ENCODE measurements at places on chromosomes 5 and 9.

GRCh38 chr5:93503598-93504067 lies 77.4 kb downstream of the NR2F1-AS1 start:
- no peak overlapping the region for H3K4me3 ChIP-seq
- no peaks in the 10 kb centered on the region for H3K36me3 ChIP-seq
- DNase-seq = no peak

- H3K4me3 ChIP-seq = no peak overlapping the region
- no peak overlapping the region for H3K27ac ChIP-seq
- no peaks in the 10 kb centered on the region for H3K27me3 ChIP-seq
- no peaks in the 10 kb centered on the region for H3K4me1 ChIP-seq
- no peaks in the 10 kb centered on the region for H3K36me3 ChIP-seq
- no peak for DNase-seq
These were observed 245.8 kb downstream of the CRB2 start for GRCh38 chr9:123601828-123602227.

DNA sequence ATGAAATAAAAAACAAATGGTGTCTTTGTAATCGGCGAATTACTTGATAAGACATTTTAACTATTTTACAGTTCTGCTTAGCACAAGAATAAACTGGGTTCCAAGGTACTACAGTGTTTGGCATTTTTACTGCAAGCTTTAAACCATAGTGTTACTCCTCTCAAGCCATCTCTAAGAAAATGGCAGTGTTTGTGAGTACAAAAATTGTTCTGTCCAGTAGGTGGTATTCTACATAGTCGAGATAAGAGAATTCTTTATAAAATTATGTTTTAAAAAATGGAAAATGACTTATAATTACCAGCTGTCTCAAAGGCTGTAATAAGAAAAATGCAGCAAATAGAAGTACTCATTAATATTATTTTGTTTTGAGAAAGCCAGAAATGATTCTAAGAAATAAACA lies 3.2 kb downstream of the SMIM15 start:
- H3K4me3 ChIP-seq = no peak overlapping the region
- no peaks in the 10 kb centered on the region for H3K36me3 ChIP-seq
- H3K4me1 ChIP-seq = peaks cover 39% of the 10 kb centered on the region
- no peak for DNase-seq
- H3K27ac ChIP-seq = no peak overlapping the region

DNA sequence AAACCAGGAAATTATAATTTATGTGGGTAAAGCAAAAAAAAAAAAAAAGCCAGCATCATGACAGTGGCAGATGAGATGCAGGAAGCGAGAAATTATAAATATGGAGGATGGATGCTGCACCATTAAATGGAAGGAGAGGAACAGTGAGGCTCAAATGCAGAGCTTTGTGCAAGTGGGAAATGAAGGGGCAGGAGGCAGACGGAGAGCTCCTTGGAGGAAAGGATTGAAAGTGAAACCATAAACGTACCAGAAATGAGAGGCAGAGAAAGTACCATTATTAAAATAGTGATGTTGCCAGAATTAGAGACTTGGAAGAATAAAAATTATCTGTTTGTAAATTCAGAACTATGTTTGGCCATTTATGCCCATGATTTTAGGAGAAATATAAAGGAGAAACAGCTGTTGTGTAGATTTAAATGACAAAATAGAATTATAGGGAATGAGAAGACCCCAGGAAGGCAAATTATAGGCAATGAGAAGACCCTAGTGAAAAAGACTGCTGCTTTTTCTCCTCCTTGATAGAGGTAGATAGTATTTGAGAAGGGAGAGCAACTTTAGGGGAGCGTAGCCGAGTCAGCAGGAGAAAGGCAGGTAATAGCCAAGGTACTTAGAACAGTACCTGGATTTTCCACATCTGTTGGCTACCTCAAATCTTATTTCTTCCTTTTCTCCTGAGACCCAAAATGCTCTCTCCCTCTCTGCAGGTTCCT lies 341.0 kb upstream of the CD180 start:
- DNase-seq = no peak
- H3K4me3 ChIP-seq = peak overlapping the region; percentile 5
- H3K27me3 ChIP-seq = no peaks in the 10 kb centered on the region
- H3K4me1 ChIP-seq = no peaks in the 10 kb centered on the region

DNA sequence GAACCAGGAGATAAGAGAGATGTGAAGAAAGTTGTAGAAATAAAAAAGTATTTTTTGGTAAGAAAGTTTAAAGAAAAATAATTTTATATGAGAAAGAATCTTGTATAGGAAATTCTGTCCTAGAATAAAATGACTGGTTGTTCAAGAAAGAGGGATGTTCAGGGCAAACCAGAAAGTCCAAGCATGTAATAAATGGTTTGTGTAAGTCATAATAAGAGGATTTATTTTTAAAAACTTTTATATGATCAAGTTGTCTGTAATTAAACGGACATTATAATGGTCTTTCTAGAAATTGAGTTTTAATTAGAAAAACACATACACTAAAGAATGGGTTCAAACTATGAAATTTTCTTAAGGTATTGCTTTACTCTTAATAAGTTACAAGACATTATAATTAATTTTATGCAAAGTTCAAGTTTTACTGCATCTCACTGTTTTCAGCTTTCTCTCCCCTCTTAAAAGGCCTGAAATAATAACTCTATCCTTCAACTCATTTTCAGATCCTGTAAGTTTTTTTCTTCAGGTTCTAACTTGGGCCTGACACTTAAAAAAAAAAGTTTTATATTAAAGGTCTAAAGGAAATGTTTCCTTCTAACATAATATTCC lies 56.1 kb upstream of the ZNF300 start:
- DNase-seq = no peak
- H3K4me3 ChIP-seq = no peak overlapping the region
- H3K4me1 ChIP-seq = no peaks in the 10 kb centered on the region
- no peak overlapping the region for H3K27ac ChIP-seq
- no peaks in the 10 kb centered on the region for H3K27me3 ChIP-seq

DNA sequence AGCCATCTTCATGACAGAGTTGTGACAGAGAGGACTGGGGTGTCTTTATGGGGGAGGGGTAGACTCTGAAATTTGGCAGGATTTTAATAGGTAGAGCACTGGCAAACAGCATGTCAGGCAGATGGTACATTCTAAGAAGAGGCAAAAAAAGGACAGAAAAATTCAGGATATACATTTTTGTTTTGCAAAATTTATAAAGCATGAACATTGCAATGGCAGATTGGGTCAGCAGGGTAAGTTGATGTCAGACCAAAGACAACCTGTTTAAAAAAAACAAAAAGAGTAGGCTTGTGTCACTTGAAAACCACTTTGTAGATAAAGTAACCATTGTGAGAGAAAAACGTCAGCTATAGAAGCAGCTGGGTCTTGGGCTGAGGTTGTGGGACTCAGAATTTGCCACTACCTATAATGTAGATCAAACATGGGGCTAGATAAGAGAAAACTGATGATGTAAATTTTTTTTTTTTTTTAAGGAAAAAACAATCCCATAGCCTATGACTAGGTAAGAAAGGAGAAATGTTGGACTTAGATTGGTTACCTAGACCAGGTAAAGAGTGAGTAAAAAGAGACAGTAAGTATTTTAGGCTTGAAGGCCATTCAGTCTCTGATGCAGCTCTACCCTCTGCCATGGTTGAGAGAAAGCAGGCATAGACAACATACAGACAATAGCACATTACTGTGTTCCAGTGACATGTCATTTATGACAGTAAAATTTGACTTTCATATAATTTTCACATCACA lies 8.3 kb downstream of the CAMK4 start:
- H3K27me3 ChIP-seq = no peaks in the 10 kb centered on the region
- no peak overlapping the region for H3K4me3 ChIP-seq
- H3K27ac ChIP-seq = no peak overlapping the region
- no peaks in the 10 kb centered on the region for H3K36me3 ChIP-seq
- no peaks in the 10 kb centered on the region for H3K4me1 ChIP-seq
- DNase-seq = no peak

DNA sequence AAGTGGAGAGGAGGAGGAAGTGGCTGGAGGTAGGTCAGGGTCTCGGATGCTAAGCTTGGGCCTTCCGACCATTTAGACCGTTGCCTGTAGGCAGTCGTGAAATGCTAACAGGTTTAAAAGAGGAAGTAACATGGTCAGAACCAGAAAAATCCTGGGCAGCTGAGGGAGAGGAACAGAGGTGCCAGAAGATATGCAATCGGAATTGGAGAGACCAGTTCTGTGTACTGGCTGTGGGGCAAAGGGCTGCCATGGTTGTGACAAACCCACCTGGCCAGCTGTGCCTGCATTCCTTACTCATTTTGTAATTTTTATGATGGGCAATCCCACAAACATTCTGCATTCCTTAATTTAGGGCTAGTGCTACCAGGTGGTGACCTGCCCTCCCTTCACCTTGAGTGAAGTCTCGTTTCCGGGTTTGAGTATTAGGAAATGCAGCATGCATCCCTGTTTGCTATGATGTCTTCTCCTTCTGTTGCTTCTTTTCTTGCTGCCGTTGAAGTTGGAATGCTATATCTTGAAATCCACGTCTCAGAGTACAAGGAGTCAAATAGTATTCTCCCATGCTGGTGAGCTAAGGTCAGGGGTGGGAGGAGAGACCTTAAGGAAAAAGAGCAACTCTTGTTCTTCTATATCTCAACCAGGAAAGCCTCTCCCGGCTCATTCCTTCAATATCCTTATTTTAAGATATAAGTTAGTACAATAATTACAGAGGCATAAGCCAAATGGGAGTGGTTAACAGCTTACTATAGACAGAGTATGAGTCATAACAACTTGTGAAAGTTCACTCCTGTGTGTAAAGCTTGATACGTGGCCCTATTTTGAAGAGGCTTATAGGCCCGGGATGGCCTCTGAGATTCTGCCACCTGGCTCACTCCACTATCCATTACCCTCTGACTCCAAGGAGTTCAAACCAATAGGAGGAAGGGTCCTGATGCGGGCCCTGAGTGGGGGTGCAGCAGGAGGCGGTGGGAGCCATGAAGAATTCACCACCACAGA lies 37.0 kb downstream of the B4GALT1 start:
- H3K36me3 ChIP-seq = peaks cover 13% of the 10 kb centered on the region
- H3K4me1 ChIP-seq = peaks cover 39% of the 10 kb centered on the region
- no peak overlapping the region for H3K4me3 ChIP-seq

DNA sequence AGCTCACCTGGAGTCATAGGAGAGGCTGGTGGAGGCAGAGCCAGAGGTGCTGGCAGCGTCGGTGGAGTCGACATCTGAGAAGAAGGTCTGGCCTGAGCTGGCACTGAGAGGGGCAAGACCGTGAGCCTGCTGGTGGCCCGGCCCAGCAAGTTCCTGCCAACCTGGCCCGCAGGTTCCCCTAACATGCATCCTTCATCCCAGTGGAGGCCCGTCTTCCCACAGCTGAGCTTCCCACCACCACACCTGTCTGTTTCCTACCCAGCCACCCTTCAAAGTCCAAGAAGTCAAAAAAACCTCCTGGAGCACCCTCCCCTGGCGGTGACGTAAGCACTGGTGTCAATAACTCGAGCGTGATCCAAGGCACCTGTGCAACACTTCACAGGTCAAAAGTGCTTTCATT lies 16.9 kb downstream of the PHF19 start:
- H3K27me3 ChIP-seq = no peaks in the 10 kb centered on the region
- no peak for DNase-seq
- no peak overlapping the region for H3K4me3 ChIP-seq
- H3K36me3 ChIP-seq = peaks cover 39% of the 10 kb centered on the region
- H3K4me1 ChIP-seq = peaks cover 6% of the 10 kb centered on the region
- no peak overlapping the region for H3K27ac ChIP-seq

GRCh38 chr5:136037001-136037705 lies 8.4 kb downstream of the TGFBI start:
- H3K27me3 ChIP-seq = no peaks in the 10 kb centered on the region
- H3K4me1 ChIP-seq = peaks cover 65% of the 10 kb centered on the region

GRCh38 chr5:73437777-73438644 lies 10.6 kb downstream of the FOXD1 start:
- no peaks in the 10 kb centered on the region for H3K36me3 ChIP-seq
- peak overlapping the region; percentile 44 for H3K4me3 ChIP-seq
- H3K4me1 ChIP-seq = peaks cover 6% of the 10 kb centered on the region
- peaks cover 100% of the 10 kb centered on the region for H3K27me3 ChIP-seq

DNA sequence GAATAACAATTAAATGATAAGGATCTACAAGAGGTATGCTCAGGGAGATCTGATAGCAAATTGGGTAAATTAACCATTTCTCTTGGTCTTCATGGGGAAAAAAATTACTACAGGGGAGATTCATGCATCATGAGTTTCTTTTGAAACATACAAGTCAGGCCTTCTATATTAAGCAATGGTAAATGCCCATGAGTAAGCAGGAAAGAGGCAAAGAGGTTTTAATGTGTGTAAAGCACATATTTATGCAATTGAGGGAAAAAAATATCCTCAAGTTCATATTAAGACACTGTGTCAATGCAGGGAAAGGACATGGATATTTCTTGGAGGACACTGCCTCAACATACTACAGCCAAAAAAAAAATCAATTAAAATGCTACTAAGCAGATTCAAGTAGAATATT lies 73.4 kb upstream of the NR4A3 start:
- H3K4me1 ChIP-seq = no peaks in the 10 kb centered on the region
- no peak for DNase-seq
- H3K36me3 ChIP-seq = no peaks in the 10 kb centered on the region
- H3K4me3 ChIP-seq = no peak overlapping the region
- no peaks in the 10 kb centered on the region for H3K27me3 ChIP-seq

GRCh38 chr5:68178579-68178978 lies 37.0 kb upstream of the PIK3R1 start:
- H3K27ac ChIP-seq = no peak overlapping the region
- H3K36me3 ChIP-seq = no peaks in the 10 kb centered on the region
- no peaks in the 10 kb centered on the region for H3K27me3 ChIP-seq
- H3K4me1 ChIP-seq = no peaks in the 10 kb centered on the region

GRCh38 chr5:124420952-124421351 lies 325.5 kb downstream of the ZNF608 start:
- DNase-seq = no peak
- no peaks in the 10 kb centered on the region for H3K27me3 ChIP-seq
- no peaks in the 10 kb centered on the region for H3K36me3 ChIP-seq
- H3K27ac ChIP-seq = no peak overlapping the region
- H3K4me3 ChIP-seq = no peak overlapping the region

- DNase-seq = no peak
- H3K27ac ChIP-seq = no peak overlapping the region
- no peak overlapping the region for H3K4me3 ChIP-seq
- H3K4me1 ChIP-seq = peaks cover 35% of the 10 kb centered on the region
- H3K27me3 ChIP-seq = no peaks in the 10 kb centered on the region
- H3K36me3 ChIP-seq = no peaks in the 10 kb centered on the region
These were observed 201.9 kb downstream of the NR3C1 start for GRCh38 chr5:143201589-143201988.

- H3K36me3 ChIP-seq = no peaks in the 10 kb centered on the region
- no peak for DNase-seq
These were observed 104.4 kb upstream of the MPDZ start for GRCh38 chr9:13383855-13384254.

GRCh38 chr5:97112230-97112629 lies 30.2 kb downstream of the LIX1 start:
- no peak overlapping the region for H3K4me3 ChIP-seq
- no peaks in the 10 kb centered on the region for H3K27me3 ChIP-seq
- H3K4me1 ChIP-seq = no peaks in the 10 kb centered on the region
- H3K36me3 ChIP-seq = no peaks in the 10 kb centered on the region
- DNase-seq = no peak

- H3K4me1 ChIP-seq = peaks cover 34% of the 10 kb centered on the region
- H3K4me3 ChIP-seq = no peak overlapping the region
- DNase-seq = no peak
- no peaks in the 10 kb centered on the region for H3K36me3 ChIP-seq
- H3K27ac ChIP-seq = no peak overlapping the region
These were observed 39.5 kb downstream of the PLPP1 start for GRCh38 chr5:55495216-55495615.
